ENCODE measurements at places on chromosomes 13 and 19.
A peak's percentile ranks its signal among the peaks of the same experiment; 100 is the strongest.

DNA sequence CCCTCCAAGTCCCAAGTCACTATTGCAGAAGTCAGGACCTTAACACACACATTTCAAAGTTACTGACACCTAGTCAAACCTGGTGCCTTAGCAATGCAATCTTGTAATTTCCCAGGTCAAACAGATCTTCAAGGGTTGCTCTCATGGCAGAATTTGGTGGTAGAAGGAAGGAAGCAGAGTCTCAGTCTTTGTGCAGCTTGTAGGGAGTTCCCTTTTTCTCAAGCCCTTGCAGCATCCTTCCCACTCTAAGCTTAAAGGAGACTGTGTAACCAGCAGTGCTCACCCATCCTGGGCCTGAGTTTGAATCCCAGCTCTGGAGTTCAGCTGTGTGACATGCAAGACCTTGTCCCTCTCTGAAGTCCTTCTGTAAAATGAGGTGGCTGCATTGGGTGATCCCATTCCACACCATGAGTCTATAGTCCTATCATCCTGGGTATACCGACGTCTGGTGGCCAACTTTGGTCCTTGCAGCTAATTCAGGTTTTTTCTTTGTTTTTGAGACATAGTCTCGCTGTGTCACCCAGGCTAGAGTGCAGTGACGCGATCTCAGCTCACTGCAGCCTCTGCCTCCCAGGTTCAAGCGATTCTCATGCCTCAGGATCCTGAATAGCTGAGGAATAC, 9.8 kb downstream of the SIGLEC10 start:
- no peak for DNase-seq

DNA sequence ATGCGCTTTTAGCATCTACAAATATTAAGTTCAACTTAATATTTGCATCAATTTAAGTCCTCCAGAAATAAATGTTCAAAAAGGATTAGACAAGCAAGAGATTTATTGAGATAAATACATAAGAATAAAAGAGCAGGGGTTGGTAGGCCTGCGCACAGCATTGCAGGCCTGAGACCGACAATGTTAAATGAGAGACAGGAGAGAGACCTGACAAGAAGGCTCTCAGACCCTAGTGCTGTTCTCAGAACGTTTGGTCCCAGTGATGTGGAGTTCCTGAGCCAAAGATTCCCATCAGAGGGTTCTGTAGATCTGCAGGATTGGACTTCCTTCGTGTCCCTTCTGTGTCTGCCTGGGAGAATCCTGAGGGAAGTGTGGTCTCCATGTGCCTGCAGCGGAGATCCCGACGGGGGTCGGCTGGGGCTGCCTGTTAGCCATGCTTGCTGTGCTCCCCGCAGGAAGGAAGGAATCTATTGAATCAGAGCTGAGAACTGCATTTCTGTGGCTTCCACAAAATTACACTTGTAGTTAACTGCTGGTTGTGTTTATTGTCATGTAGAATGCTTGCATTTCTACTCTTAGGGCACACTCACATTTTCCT, 369.9 kb upstream of the SLC10A2 start:
- DNase-seq: no peak

DNA sequence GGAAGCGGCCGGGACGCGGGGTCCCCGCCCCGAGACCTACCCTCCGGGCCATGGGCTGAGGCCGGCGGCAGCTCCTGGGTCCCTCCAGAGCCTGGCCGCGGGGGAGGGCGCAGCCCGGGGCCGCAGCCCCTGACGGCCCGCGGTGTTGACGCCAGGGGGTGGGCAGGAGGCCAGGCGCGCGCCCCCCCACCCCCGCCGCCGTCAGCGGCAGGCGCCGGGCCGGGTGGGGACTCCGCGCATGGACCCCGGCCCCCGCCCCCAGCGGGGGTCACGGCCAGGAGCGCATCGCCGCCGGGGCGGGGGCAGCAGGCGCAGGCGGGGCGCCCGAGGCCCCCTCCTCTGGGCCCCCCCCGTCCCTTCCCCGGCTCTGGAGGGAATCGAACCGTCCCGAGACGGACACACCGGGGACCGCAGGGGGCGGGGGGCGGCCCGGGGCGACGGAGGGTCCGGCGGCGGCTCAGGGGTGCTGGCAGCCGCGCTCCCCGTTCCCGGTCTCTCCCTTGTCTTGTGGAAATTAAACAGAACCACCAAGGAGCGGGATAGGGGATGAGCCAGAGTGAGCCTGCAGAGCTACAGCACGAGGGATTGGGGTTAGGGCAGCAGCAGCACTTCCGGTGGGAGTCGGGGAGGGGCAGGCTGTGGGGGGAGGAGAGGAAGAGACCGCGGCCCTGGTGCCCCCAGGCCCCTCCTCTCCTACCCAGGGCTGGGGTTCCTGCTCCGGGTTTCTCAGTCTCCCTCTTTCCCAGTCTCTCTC, at the start of gene MEIS3:
Gene MEIS3 (minus strand): TSS at position 498 of the 754 bp plus-strand sequence. CDS start 446 bp downstream, at position 52.
- DNase-seq: no peak

DNA sequence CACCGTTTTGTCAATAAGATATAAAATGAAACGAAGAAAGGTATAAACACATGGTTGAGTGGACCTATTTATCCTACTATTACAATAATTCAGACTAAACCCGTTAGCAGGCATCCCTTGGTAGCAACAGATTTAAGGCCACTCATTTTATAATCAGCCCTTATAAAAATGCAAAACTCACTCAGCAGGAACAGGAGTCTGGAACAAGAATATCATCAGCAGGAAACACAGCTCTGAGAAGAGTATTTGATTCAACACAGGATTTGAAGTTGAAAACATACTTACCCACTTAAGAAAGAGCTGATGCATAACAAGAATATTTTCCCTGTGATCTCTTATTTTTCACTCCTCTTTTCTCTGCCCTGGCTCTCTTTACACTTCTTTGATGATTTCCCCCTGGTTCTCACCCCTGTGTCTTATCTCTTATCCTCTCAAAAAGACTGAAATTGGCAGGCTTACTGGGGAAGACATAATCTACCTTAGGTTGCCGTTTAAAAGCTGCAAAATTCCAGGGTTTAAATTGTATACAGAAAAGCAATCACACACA, 1722.7 kb downstream of the SLITRK5 start:
- no peak for DNase-seq

DNA sequence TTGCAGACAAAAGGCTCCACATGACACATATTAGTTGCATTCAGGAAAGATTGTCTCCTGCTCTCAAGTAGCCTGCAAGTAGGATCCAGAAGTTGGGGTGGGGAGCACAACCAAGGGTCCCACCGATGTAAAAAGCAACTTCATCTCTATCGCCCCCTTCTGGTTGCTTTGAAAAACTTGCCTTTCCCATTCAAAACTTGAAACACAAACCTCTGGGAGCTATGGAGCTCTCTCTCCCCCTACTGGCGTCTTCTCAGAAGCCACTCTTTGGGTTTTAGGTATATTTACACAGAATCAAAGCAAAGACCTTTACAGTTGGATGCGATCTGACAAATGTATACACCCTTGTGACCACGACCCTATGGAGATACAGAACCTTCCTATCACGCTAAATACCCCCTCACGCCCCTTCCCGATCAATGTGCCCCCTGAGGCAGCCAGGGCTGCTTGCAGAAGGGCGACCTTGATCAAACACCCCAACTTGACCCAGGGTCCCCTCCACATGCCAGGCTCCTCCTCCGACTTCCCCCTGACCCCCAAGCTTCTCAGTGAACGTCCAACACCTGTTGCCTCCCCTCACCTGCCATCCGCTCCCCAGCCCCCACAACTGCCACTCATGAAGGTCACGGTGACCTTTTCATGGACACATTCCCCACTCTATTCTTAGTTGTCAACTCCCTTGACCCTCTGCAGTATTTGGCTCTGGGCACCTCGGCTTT, 10.1 kb downstream of the NOSIP start:
- peak; percentile 64 for DNase-seq
